ENCODE measurements at places on chromosomes 7 and 10.

GRCh38 chr7:22356010-22356691, 803 bp downstream of the RAPGEF5 start:
- peaks cover 3% of the 10 kb centered on the region for H3K4me1 ChIP-seq
- peak overlapping the region; percentile 53 for H3K4me3 ChIP-seq
- no peak for DNase-seq
- H3K27me3 ChIP-seq = no peaks in the 10 kb centered on the region
- H3K27ac ChIP-seq = no peak overlapping the region

DNA sequence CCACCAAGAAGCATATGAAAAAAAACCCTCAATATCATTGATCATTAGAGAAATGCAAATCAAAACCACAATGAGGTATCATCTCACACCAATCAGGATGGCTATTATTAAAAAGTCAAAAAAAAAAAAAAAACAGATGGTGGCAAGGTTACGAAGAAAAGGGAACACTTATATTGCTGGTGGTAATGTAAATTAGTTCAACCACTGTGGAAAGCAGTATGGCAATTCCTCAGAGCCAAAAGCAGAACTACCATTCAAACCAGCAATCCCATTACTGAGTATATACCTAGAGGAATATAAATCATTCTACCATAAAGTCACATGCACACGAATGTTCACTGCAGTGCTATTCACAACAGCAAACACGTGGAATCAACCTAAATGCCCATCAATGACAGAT, 46.0 kb downstream of the CNOT4 start:
- H3K27ac ChIP-seq = no peak overlapping the region
- H3K4me1 ChIP-seq = peaks cover 7% of the 10 kb centered on the region
- no peak overlapping the region for H3K4me3 ChIP-seq
- DNase-seq = no peak

DNA sequence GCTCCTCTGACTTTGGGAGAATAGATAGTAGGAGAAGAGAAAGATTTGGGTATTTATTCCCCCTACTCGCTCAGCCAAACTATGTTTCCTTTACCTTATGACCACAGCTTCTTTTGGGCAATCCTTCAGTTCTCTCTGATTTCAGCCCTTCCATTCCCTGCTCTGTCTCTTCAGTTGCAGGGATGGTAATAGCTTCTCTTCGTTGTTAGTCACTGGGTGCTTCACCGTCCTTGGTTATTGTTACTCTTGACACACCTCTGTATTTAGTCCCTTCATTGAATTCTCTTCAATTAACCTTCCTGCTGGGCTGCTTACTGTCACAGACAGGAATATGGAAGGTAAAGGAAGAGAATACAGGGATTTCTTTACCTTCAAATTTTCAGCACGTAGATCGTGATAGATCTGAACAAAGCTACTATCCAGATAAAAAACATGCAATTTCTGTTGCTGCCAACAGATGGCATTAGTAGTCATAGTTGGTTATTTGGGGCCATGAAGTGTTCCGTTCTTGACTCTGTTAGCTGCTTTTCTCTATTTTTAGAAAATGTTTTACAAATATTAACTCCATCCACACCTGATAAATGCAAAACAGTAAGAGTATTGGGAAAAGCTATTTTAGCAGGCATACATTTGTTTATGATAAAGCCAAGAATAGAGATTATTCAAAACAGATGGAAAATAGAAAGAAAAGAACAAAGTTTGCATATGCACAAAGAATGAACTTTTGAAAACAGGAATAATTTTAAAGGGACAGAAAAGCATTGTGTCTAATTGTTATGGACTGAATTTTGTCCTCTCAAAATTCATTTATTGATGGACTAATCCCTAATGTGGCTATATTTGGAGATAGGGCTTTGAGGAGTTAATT, 14.0 kb upstream of the PTTG1IP2 start:
- no peaks in the 10 kb centered on the region for H3K27me3 ChIP-seq
- DNase-seq = no peak
- H3K36me3 ChIP-seq = no peaks in the 10 kb centered on the region
- H3K4me1 ChIP-seq = peaks cover 3% of the 10 kb centered on the region

DNA sequence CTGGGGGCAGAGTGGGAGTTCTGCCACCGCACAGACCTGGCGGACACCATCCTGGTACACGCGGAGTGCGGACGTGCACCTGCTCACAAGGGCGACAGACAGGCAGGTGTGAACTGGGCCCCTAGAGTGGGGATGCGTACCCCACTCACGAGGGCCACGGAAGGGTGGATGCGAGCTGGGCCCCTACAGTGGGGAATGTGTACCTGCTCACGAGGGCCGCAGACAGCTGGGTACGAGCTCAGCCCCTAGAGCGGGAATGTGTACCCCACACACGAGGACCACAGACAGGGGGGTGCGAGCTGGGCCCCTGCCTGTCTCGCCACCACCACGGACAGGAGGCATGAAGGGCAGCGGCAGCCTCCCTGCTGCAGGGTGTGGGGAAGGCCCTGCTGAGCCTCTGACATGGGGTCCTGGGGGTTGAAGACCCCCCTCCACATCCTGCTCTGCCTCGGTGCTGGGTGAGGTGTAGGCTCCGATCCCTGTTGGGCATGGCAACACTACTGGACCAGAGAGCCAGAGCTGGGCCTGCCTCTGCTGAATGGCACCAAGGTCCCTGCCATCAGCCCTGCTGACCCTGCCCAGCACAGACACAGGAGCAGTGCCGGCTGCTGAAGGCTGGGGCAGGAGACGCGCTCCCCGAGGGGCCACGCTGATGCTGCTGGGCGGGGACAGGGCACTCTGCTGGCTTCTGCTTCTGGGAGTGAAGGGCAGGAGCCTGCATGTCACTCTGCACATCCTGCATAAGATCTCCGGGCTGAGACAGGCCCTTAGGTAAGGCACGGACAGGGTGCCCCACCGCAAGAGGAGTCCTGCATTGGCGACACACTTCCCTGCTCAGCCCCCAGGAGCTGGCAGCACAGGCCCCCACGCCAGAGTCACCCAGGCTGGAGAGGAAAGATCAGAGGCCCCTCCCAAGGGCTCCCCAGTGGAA, 259.2 kb downstream of the MAD1L1 start:
- H3K27ac ChIP-seq = no peak overlapping the region
- H3K36me3 ChIP-seq = no peaks in the 10 kb centered on the region
- no peak overlapping the region for H3K4me3 ChIP-seq
- H3K27me3 ChIP-seq = no peaks in the 10 kb centered on the region

GRCh38 chr7:108114117-108114841, 15.9 kb downstream of the LAMB4 start:
- no peak overlapping the region for H3K4me3 ChIP-seq
- H3K4me1 ChIP-seq = no peaks in the 10 kb centered on the region
- H3K27ac ChIP-seq = peak overlapping the region; percentile 59
- DNase-seq = no peak
- no peaks in the 10 kb centered on the region for H3K27me3 ChIP-seq
- no peaks in the 10 kb centered on the region for H3K36me3 ChIP-seq

DNA sequence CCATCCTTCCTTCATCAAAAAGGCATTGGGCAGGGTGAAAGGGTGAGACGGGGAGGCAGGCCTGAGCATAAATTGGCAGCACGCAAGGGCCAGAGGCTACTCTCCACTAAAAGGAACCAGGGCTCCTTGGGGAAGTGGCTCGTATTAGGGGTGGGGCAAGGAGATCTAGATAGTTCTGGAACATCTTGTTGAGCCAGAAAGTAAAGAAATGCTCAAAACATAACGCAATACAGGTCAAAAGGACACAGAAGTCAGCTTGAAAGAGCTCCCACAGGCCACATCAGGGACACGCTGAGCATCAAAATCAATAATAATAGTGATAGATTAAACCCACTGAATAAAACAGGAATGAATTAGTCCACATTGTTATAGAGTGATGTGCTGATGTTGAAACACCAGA, 203.1 kb downstream of the ELMO1 start:
- H3K27ac ChIP-seq = no peak overlapping the region
- H3K4me3 ChIP-seq = no peak overlapping the region
- H3K36me3 ChIP-seq = no peaks in the 10 kb centered on the region
- no peaks in the 10 kb centered on the region for H3K4me1 ChIP-seq
- no peaks in the 10 kb centered on the region for H3K27me3 ChIP-seq

DNA sequence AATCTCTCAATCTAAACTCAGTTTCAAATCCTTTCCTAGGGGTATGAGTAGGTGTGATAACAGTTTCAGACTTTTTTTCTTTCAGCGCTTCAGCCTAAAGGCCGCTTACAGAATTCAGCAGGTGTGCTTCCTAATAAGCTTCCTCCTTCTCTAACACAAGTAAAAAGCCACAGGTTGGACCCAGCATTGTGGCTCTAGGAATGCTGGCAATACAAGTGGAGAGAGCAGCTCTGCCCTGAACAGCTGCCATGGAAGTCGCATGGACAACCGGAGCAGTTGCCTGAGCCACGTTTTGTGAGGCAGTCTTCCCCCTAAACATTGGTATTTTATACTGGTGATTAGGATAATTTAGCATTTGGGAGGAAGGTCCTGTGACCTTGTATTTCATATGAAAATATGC, 83.5 kb downstream of the ST7 start:
- H3K27ac ChIP-seq = no peak overlapping the region
- H3K4me1 ChIP-seq = peaks cover 25% of the 10 kb centered on the region
- DNase-seq = no peak

DNA sequence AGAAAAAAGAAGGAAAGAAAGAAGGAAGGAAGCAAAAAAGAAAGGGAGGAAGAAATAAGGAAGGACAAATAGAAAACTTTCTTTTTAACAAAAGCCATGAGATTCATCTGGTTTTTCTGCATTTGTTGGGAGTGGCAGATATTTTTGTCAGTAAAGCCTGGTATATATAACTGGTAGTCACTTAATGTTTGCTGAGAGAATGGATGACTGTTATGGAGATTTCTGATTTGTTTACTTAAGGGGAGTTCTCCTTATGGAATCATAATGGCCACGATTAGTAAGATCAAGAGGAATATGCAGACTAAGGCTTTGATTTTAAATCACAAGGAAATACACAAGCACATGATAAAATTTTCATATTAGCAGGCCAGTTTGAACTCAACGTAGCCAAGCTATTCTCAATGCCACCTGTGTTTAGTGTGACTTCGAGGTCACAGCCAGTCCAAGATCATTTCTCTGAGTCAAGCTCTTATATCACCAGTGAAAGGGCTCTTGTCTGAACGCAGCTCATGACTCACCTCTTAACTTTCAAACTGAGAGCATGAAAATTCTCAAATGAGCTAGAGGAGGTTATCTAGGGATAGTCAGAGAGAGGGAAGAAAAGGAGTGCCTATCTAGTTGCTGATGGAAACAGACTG, 445.1 kb upstream of the ZMIZ1 start:
- no peak overlapping the region for H3K4me3 ChIP-seq
- no peaks in the 10 kb centered on the region for H3K36me3 ChIP-seq
- DNase-seq = no peak
- no peaks in the 10 kb centered on the region for H3K27me3 ChIP-seq
- H3K4me1 ChIP-seq = no peaks in the 10 kb centered on the region
- no peak overlapping the region for H3K27ac ChIP-seq

DNA sequence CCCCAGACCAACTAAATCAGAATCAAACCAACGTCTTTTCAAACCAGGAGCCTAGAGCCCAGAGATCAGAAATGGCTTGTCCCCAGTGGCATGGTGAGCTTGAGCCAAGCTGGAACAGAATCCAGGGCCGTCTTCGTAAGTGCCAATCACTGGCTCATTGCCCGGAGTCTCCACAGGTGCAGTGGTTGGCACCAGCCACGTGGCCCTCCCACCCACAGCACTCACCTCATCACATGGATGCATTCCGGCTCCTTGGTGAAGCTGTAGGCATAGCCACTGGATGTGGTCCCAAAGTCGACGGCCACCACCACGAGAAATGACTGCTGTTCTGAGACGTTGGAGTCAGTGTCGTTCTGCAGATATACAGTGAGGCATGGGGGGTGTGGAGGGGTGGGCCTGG, 37.4 kb downstream of the HSPA12A start:
- no peaks in the 10 kb centered on the region for H3K27me3 ChIP-seq
- H3K4me3 ChIP-seq = no peak overlapping the region
- no peaks in the 10 kb centered on the region for H3K4me1 ChIP-seq
- DNase-seq = no peak
- no peak overlapping the region for H3K27ac ChIP-seq

DNA sequence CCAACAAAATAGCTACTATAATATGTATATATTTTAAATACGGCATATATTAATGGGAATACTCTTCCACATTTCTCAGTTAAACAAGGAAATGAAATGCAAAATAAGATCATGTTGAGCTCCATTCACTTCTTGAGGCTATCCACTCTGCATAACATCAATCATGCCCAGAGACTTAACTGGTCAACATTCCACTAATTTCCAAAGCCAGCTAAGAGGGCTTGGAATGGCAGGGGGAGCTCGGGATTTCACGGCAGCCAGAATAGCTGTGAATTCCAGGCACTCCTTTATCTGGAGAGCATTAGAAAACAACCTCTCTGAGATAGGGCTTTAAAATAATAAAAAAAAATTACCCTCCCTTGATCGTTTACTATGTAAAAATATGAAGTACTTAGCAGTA, 194.9 kb upstream of the CDCA7L start:
- DNase-seq = no peak
- no peaks in the 10 kb centered on the region for H3K36me3 ChIP-seq
- H3K27ac ChIP-seq = no peak overlapping the region
- no peak overlapping the region for H3K4me3 ChIP-seq
- H3K4me1 ChIP-seq = no peaks in the 10 kb centered on the region

DNA sequence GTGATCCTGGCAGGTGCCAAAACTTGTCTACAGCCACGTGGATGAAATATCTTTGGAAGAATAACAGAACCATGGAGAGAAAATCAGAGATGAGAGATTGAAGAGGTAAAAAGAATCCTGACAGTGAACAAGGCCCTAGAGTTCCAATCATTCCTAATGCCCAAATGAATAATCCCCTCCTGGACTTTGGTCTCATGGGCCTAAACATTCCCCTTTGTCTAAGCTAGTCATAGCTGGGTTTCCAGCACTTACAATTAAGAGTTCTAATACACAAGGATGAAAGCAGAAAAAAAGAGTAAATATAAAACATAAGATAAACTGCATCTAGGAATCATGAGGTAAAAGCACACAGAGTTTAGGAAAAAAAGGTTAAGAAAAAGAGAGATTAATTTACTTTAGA, 40.2 kb downstream of the ARHGAP12 start:
- H3K27me3 ChIP-seq = no peaks in the 10 kb centered on the region
- H3K4me1 ChIP-seq = peaks cover 17% of the 10 kb centered on the region
- no peaks in the 10 kb centered on the region for H3K36me3 ChIP-seq
- no peak overlapping the region for H3K4me3 ChIP-seq
- no peak for DNase-seq

GRCh38 chr7:9983048-9983447, 990.6 kb upstream of the PHF14 start:
- H3K27ac ChIP-seq = no peak overlapping the region
- no peaks in the 10 kb centered on the region for H3K4me1 ChIP-seq
- DNase-seq = no peak
- H3K27me3 ChIP-seq = no peaks in the 10 kb centered on the region
